T-cell (primary cell): ENCODE measurements at places on chromosomes 7 and 10. TPM values are rescaled to one million over a fixed set of nuclear protein-coding genes. Genes with fewer than 3 reads are reported as not detected.

Gene PDK4
- 0.44 TPM for total RNA-seq

Gene STN1
- 40.2 TPM for total RNA-seq

Gene NKX2-3
- not detected for total RNA-seq

Gene CAV2
- not detected for total RNA-seq

Gene SLIT1
- 0.40 TPM for total RNA-seq

Gene CALHM3
- not detected for total RNA-seq

Gene AKR1C3
- total RNA-seq = 3.9 TPM

Gene CPVL
- 1.6 TPM for total RNA-seq

Gene PARG
- 32.8 TPM for total RNA-seq

DNA sequence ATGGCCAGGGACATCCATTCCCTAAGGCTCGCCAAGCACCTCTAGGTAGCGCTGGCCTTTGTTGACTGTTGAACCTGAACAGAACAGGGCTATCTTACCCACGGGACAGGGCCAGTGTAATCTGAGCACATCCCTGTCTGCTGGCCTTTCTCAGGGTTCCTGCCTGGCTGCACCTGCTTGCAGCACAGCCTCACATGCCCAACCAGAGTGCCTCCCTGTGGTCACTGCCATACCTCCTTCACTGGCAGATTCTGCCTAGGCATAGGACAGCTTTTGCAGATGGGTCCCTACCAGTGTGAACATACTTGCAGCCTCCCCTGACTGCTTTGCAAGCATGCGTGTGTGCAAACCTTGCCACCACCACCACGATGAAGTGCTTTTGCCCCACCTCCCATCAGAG is 15.8 kb upstream of the LIPN start:
- no peak for DNase-seq

DNA sequence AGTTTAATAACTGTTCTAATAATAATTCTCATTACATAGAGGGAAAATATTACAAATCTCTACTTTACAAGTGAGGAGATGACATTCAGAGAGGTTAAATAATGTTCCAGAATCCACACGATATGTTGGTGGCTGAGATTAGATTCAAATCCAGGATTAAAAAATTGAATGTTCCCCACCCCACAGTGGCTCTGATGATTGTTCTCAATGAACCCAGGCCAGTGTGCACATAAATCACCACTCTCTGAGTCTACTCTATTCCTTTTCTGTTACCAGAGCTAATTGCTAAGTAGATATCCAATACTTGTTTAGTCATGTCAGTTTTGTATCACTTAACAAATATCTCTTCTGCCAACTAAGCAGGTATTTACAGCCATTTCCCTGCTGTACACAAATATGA is 281.0 kb downstream of the ABCA13 start:
- no peak for DNase-seq

DNA sequence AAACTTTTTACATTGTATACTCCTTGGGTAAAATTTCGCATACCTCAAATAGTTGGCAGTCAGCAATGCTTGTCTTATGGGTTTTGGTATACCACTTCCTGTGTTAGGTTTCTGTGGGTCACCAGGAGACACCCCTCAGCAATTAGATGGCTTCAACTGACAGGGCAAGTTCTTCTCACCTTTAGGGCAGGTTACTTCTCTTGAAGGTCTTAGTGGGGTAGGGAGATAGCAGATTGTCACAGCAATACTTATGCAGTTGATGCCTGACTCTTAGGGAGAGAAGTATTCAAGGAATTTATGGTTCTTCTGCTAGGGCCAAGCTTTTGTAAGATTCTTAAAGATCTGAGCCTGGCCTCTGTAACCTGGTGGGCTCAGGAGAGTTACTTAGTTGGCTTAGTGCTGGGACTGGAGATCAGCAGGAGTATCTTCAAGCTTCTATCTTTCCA is 42.9 kb downstream of the MKLN1 start:
- DNase-seq = no peak

DNA sequence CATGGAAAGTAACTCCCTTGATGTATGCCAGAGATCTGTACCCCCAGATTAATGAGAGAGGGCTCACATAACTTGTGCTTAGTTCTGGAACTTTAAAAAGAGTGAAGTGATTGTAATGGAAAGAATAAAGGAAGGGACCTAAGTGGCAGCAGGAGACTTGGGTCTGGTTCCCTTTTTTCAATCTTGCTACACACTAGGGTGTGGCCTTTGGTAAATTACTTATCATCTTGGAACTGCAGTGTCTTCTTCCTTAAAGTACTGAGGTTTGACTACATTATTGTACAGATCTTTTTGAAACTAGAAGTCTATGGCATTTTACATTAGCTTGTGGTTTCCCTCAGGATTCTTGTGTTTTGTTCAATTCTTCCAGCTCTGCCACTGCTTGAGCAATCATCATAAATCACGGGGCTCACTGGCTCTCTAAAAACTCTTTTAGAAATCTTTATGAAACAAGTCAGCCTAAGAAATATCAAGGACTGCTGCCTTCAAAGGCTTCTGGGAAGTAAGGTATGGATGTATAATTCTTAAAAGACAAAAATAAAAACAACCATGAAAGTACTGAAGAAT is 22.5 kb upstream of the CHRM2 start:
- no peak for DNase-seq

- DNase-seq = no peak
Measured at GRCh38 chr10:117518246-117518645, 24.3 kb upstream of the EMX2 start.

- DNase-seq = no peak
Measured at GRCh38 chr7:16484453-16485158, 19.1 kb upstream of the SOSTDC1 start.

GRCh38 chr7:78074713-78075112 is 276.1 kb downstream of the PHTF2 start:
- no peak for DNase-seq

DNA sequence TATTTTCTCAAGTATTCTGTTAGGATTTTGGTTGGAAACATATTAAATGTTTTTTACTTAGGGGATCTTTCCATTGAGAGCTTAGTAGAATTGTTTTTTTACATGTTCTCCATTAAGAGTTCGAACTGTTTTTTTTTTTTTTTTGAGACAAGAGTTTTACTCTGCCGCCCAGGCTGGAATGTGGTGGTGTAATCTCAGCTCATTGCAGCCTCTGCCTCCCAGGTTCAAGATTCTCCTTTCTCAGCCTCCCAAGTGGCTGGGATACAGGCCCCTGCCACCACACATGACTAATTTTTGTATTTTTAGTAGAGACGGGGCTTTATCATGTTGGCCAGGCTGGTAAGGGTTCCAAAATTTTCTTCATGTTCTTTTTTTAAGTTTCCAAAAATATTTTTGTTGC is 33.2 kb downstream of the MPLKIP start:
- DNase-seq = no peak

- no peak for DNase-seq
Measured at GRCh38 chr7:127891854-127892438, 139.3 kb downstream of the LRRC4 start.

DNA sequence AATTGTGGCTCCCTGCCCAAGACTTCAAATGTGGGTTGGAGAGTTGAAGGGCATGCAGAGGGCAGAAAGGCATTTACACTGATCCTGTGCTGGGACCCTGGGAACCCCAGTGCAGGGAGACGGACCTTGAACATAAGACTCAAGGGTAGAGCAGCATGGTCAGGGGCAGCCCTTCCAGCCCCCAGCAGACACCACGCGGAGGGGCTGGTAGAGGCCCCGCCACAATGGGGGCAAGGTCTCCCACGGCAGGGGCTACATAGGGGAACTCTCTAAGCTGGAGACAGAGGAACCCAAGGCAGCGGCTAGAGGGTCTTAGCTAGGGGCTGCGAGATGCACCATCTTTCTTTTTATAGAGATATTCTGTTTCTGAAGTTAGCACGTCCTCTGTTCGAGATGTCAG is 45.2 kb upstream of the EBF3 start:
- no peak for DNase-seq

DNA sequence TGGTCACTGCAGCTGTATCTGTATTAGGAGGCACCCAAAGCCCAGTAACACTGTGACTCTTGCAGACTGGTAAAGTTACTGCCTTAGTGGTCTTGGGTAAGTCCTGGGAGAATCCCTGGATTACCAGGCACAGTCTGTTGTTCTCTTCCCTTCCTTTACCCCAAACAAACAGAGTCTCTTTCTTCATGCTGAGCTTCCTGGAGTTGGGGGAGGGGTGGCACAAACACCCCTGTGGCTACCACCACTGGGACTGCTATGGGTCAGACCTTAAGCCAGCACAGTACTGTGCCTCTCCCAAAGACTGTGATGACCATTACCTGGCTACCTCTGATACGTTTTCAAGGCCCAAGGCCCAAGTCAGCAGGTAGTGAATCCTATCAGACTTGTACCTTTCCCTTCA is 59.9 kb upstream of the FAM3C start:
- DNase-seq = no peak

- DNase-seq = no peak
Measured at GRCh38 chr7:75055155-75055554, 18.4 kb downstream of the RCC1L start.

DNA sequence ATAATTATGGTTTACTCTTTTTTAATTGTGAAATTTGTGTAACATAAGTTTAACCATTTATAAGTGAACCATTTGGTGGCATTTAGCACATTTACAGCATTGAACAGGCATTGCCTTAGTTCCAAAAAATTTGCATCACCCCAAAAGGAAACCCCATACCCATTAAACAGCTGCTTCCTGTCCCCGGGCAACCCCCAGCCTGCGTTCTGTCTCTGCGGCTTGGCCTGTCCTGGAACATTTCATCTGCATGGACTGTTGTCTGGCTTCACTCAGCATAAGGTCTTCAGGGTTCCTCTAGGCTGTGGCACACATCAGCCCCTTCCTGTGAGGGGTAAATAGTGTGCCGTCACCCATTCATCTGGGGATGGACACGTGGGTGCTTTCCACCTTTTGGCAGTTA is 6.9 kb downstream of the RET start:
- no peak for DNase-seq

GRCh38 chr10:91043173-91043910 is 122.5 kb upstream of the ANKRD1 start:
- DNase-seq = no peak

DNA sequence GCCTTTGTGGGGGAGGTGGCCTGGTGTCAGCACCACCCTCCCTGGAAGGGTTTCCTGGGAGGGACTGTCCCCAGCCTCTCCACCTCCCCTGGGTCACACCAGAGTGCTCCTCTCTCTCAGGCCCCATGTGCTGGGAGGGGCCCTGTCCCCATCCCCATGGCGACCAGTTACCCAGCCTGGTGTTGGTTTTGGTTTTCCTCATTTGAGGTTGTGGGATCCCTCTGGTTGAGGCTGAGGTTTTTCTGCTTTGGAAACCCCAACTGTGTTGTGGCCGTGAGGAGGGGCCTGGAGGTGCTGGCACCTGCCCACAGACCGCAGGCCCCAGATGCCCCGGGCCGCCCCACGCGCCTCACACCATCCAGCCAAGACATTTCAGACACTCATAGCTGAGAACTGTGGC is 106.3 kb downstream of the GRK5 start:
- DNase-seq = peak; percentile 36

- no peak for DNase-seq
Measured at GRCh38 chr10:50347394-50347802, 96.1 kb upstream of the ASAH2 start.

GRCh38 chr7:119329715-119330114 is 943.3 kb upstream of the KCND2 start:
- no peak for DNase-seq

DNA sequence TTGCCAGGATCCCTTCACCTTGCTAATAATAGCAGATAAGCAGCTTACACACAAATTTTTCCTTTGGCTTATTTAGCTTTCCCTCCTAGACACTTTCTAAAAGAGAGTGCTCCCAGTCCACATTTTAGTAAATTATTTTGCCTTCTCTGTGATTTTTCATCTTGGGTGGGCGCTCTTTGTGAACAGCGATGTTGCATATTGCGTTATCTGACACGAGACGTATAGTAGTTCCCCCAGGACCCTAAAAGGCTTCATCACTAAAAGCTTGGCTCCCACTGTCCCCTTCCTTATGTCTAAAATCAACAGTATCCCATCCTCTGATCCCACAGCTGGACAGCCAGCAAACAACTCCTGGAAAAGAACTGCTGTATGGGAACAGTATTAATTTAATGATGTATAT is 232.9 kb downstream of the DYNC1I1 start:
- no peak for DNase-seq

- DNase-seq = no peak
Measured at GRCh38 chr7:101532400-101533102, 96.5 kb downstream of the MYL10 start.

DNA sequence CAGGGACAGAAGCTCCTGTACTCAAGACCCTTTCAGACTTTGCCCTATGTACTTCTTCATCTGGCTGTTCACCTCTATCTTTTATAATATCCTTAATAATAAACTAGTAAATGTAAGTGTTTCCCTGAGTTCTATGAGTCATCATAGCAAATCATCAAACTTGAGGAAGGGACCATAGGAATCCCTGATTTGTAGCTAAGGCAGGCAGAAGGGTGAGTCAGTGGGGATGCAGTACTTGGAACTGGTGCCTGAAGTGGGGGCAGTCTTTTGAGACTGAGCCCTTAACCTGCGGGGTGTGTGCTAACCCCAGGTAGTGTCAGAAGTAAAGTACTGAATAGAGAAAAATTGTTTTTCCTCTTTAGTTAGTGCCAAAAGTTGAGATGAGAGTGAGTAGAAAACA is 6.2 kb upstream of the TMEM243 start:
- no peak for DNase-seq

DNA sequence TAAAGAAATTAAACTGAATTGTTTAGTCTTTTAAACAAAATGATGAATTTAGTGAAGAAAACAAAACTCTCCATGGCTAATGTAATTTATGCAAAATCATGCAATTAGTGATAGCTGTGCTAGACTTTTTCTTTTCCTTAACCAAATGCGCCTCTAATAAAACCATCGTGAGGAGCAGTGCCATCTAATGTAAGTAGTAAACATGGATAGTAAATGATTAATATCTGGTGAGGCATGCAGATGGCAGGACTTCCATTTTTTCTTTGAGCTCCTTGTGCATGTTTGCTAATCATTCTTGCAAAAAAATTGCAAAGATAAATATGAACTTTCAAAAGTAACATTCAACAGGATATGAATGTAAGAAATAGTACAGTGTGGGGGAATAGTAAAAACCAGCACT is 2.3 kb downstream of the INSYN2A start:
- DNase-seq = no peak

DNA sequence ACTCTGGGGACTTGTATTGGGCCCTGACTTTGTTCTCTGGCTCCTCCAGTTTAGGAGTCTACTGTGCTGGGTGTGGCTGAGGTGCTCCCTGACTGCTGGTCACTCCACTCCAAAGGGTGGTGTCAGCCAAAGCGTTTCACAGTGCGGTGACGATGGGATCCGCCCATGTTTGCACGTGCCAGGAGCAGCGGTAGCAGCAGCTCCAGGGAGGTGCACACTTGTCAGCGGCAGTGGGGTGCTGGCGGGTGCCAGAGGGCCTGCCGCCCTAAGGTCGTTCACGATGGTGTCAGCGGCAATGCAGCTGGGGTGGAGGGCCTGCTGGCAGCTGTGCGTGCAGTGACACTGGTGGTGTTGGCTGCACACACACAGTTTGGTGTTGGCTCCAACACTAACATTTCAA is 268.5 kb upstream of the AKR1E2 start:
- DNase-seq = no peak
